ENCODE measurements at places on chromosomes 12 and 14. TPM values are rescaled to one million over a fixed set of nuclear protein-coding genes. Genes with fewer than 3 reads are reported as not detected.

Gene KRT6C
- not detected for total RNA-seq

Gene MAGOHB
- 9.1 TPM for total RNA-seq

Gene CDK2
- 16.1 TPM for total RNA-seq

Gene TEX52
- not detected for total RNA-seq

Gene TAS2R8
- not detected for total RNA-seq

Gene PSMC6
- 68.8 TPM for total RNA-seq

Gene BICDL1
- total RNA-seq = 14.7 TPM

Gene OTX2
- not detected for total RNA-seq

Gene MSI1
- 5.8 TPM for total RNA-seq

Gene IGF1
- 4.0 TPM for total RNA-seq

Gene GLRX5
- 25.9 TPM for total RNA-seq

Gene FGD4
- 135 TPM for total RNA-seq

GRCh38 chr14:101823511-101824120, 62.1 kb downstream of the PPP2R5C start:
- H3K36me3 ChIP-seq = no peaks in the 10 kb centered on the region
- H3K4me3 ChIP-seq = peak overlapping the region; percentile 31
- no peak for DNase-seq
- H3K4me1 ChIP-seq = no peaks in the 10 kb centered on the region
- no peaks in the 10 kb centered on the region for H3K27me3 ChIP-seq

- no peak overlapping the region for H3K27ac ChIP-seq
- no peaks in the 10 kb centered on the region for H3K36me3 ChIP-seq
- H3K4me3 ChIP-seq = no peak overlapping the region
- no peak for DNase-seq
Measured at GRCh38 chr12:110001596-110001995, 2.4 kb downstream of the ANKRD13A start.

- H3K36me3 ChIP-seq = no peaks in the 10 kb centered on the region
- no peaks in the 10 kb centered on the region for H3K4me1 ChIP-seq
- DNase-seq = no peak
- no peak overlapping the region for H3K4me3 ChIP-seq
- no peak overlapping the region for H3K27ac ChIP-seq
- H3K27me3 ChIP-seq = no peaks in the 10 kb centered on the region
Measured at GRCh38 chr12:119556854-119557253, 36.7 kb upstream of the TMEM233 start.

- no peak overlapping the region for H3K4me3 ChIP-seq
- no peak for DNase-seq
- H3K36me3 ChIP-seq = no peaks in the 10 kb centered on the region
- H3K4me1 ChIP-seq = no peaks in the 10 kb centered on the region
- H3K27ac ChIP-seq = no peak overlapping the region
Measured at GRCh38 chr12:56979628-56980027, 22.2 kb upstream of the RDH16 start.

DNA sequence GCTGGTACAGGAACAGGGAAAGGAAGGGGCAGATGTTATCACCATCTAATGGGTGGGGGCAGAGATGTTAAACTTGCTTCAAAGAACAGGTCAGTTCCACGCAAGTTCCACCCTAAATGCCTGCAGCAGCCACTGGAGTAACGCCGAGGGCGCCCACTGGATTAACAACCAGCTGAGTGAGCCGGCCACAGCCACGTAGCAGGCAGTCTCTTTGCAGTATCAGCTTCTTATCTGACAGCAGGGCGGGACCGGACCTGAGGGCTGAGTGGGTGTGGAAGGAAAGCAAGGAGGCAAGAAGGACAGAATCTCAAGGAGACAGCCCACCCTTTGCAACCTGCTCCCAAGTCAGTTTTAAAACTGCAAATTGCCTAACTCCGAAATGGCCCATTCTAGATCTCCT, 38.4 kb upstream of the FOXN3 start:
- no peak overlapping the region for H3K4me3 ChIP-seq
- no peaks in the 10 kb centered on the region for H3K36me3 ChIP-seq
- H3K27me3 ChIP-seq = no peaks in the 10 kb centered on the region
- DNase-seq = no peak

DNA sequence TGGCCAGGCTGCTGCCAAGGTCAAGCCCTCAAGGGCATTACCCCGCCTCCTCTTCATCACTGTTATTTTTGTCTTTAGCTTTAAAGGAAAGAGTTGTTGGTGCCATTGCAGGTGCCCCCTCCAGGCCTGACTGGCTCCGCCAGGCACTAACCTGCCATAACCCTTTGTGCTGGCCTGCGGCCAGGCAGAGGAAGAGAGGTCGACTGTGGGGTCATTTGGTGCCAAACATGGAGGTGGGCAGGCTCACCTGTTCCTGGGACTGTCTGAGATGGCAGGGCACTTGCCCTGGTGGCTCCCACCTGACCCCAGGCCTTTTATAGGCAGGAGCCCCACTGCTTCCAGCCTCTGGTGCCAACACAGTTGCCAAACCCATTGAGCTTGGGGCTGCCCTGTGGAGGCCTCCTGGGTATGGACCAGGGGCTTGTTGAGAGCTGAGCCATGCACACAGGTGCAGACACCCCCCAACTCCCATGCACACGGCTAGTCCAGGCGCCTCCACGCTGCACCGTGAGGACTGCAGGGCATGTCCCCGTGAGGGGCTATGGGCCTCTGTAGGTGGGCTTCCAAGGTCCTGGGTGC, 29.4 kb upstream of the PLD4 start:
- H3K27me3 ChIP-seq = no peaks in the 10 kb centered on the region
- H3K36me3 ChIP-seq = no peaks in the 10 kb centered on the region
- no peak overlapping the region for H3K4me3 ChIP-seq
- no peaks in the 10 kb centered on the region for H3K4me1 ChIP-seq
- DNase-seq = no peak
- no peak overlapping the region for H3K27ac ChIP-seq

- no peaks in the 10 kb centered on the region for H3K36me3 ChIP-seq
- no peak for DNase-seq
- H3K27ac ChIP-seq = no peak overlapping the region
- no peak overlapping the region for H3K4me3 ChIP-seq
Measured at GRCh38 chr14:68941820-68942219, 37.3 kb downstream of the ACTN1 start.

DNA sequence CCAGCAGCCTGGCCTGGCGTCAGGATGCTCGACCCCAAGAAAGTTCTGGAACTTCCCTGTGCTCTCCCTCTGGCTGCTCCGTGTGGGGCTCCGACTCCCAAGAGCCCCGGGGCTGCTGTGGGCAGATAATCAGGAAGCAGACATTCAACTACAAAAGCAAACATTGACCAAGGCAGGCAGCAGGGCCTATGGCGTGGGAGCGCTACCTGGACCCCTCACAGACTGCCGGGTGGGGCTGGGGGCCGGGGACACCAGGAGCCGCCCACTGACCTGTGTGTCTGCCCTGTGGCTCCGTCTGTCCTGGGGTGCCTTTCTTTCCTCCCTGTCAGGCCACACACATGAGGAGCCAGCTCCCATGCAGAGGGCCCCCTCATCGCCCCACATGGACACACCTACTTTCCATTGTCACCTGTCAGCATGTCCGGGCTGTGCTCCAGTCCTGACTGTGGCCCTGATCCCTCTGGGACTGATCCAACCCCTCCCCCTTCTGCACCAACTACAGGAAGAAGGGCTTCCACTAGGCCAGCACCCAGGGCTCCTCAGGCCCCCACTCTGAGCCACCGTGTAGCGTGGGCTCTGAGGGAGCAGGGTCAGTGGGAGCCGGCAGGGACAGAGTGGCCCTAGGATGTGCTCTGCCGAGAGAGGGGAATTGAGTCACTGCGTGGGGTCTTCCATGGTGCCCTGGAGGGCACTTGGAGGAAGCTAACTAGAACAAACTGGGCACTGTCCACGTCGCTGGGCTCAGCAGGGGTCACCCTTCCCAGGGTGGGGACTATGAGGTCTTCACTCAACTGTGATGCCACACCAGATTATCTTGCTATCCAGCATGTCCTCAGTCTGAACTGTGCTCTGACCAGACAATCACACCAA, 215.4 kb upstream of the C14orf180 start:
- no peak for DNase-seq
- no peaks in the 10 kb centered on the region for H3K27me3 ChIP-seq
- H3K4me1 ChIP-seq = no peaks in the 10 kb centered on the region
- no peak overlapping the region for H3K4me3 ChIP-seq

DNA sequence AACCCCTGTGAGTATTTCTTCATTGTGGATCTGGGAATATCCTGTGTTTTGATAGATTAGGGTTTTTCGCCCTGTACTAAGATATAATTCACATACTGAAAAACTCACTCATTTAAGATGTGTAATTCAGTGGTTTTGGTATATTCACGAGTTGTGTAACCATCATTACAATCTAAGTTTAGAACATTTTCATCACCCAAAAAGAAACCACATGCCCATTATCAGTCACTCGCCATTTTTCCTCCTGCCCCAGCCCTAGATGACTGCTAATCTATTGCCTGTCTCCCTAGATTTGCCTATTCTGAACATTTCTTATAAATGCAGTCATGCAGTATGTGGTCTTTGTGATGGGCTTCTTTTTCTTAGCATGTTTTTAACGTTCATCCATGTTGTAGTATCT, 67.9 kb upstream of the ATF1 start:
- H3K4me3 ChIP-seq = no peak overlapping the region
- H3K36me3 ChIP-seq = peaks cover 4% of the 10 kb centered on the region
- H3K4me1 ChIP-seq = no peaks in the 10 kb centered on the region
- H3K27me3 ChIP-seq = no peaks in the 10 kb centered on the region
- H3K27ac ChIP-seq = no peak overlapping the region
- DNase-seq = no peak

DNA sequence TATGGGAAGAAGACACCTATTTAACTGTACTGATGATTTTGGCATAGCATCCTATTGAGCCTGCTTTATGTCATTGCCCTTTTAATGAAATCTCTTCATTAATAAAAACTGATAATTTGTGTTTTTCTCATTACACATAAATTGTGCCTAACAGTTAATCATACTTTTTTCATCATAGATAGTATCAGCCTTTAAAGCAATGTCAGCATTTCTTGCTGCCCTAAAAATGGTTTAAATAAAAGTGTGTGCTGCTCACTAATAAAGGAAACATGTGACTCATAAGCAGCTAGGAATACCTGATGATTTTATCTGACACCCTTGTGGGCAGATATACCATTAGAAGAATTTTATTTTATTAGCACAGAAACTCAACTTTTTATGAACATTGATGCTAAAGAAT, 26.7 kb downstream of the TBK1 start:
- peaks cover 2% of the 10 kb centered on the region for H3K36me3 ChIP-seq
- H3K4me3 ChIP-seq = no peak overlapping the region
- no peaks in the 10 kb centered on the region for H3K4me1 ChIP-seq
- H3K27ac ChIP-seq = no peak overlapping the region

DNA sequence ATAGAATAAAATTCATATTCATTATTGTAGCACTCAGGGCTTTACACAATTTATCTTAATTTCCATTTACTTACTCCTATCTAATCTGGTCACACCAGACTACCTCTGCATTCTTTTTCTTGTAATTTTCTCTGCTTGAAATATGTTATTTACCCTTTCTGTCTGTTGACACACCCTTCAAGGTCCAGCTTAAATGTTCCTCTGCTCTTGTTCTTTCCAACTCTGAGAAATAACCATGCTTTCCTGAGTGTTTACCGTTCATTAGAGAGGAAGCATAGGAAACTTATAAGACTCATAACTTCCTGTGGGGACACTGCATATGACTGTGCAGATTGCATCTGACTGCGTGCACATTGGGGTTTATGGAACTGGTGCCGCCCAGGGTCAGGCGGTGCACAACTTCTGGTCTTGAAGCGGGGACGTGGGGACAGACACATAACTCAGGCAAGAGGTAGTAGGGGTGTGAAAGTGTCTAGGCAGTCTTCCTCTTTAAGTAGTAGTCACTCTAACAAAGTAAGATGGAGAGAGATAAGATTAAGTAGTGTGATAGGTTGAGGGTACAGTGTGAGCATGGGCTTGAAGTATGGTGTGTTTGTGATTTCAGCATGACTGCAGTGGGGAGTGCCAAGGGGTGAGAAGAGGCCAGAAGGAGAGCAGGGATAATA, 42.6 kb upstream of the FOXJ2 start:
- no peaks in the 10 kb centered on the region for H3K36me3 ChIP-seq
- H3K4me3 ChIP-seq = no peak overlapping the region
- H3K27ac ChIP-seq = peak overlapping the region; percentile 2
- no peaks in the 10 kb centered on the region for H3K4me1 ChIP-seq
- DNase-seq = no peak

DNA sequence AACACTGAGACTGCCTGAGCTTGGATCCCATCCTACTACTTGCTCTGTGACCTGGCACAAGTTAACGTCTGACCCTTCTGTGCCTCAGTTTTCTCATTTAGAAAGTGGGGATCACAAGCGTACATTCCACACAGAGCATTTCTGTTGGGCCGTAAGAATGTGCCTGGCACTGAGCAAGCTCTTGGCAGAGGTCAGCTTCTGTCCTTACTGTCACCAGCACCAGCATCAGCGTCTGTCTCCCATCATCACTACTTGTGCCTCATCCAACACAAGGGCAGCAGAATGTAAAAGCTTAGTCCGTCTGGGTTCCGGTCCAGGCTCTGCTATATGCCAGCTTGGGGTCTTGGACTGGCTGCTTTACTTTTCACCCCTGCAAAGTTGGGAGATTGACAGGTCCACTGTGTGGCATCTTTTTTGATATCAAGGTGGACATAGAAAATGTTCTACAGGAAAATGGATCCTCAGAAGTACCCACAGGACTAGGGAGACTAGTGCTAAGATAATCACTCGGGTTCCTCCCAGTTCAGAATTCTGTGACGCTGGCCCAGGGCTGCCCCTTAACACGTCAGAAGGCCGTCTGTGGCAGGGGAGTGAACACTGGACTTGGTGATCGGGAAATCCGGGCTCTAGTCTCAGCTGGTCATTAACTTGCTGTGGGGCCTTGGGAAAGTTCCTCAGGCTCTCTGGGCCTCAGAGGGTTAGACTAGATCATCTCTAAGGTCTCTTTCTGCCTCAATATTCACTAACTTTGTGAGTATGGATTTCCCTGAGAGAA, 65.9 kb downstream of the CACNA1C start:
- H3K27ac ChIP-seq = peak overlapping the region; percentile 33

- H3K27me3 ChIP-seq = no peaks in the 10 kb centered on the region
- H3K27ac ChIP-seq = peak overlapping the region; percentile 86
- no peaks in the 10 kb centered on the region for H3K36me3 ChIP-seq
Measured at GRCh38 chr14:73058922-73059673, 764 bp downstream of the RBM25 start.

GRCh38 chr12:100565987-100566545, 7.4 kb upstream of the GAS2L3 start:
- H3K36me3 ChIP-seq = no peaks in the 10 kb centered on the region
- H3K27me3 ChIP-seq = no peaks in the 10 kb centered on the region
- no peak overlapping the region for H3K4me3 ChIP-seq
- H3K27ac ChIP-seq = no peak overlapping the region

DNA sequence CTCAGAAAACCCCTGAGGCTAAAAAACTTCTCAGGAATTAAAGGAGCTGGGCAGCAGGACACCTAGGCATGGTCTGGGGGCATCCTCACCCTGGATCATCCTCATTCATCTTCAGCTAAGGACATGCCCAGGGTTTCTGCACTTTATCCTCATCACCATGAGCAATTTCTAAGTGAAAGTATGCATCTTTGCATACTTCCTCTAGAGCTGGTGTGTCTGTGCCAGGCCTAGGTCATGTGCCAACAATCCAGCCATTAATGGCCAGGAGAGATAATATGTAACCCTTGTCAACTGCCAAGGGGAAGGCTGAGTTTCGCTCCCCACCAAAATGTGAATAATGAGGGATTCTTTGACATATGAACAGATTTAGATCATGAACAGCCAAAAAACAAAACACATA, 160.5 kb downstream of the KITLG start:
- H3K36me3 ChIP-seq = no peaks in the 10 kb centered on the region
- H3K4me3 ChIP-seq = no peak overlapping the region
- no peak overlapping the region for H3K27ac ChIP-seq

All from Peyer's patch (tissue), 4 donors.